Mesenchymal stem cell (in vitro differentiated cells and primary cell): ENCODE measurements at places on chromosomes 3 and 15.

GRCh38 chr15:80501476-80501875, 97.3 kb downstream of the ARNT2 start:
- H3K4me3 ChIP-seq, result no peak overlapping the region
- peaks cover 7% of the 10 kb centered on the region for H3K4me1 ChIP-seq
- DNase-seq, result no peak
- peaks cover 12% of the 10 kb centered on the region for H3K36me3 ChIP-seq

GRCh38 chr3:43176666-43177065, 70.8 kb upstream of the POMGNT2 start:
- H3K36me3 ChIP-seq, result no peaks in the 10 kb centered on the region
- no peak overlapping the region for H3K4me3 ChIP-seq
- H3K27me3 ChIP-seq, result no peaks in the 10 kb centered on the region
- peaks cover 15% of the 10 kb centered on the region for H3K4me1 ChIP-seq
- no peak for DNase-seq

DNA sequence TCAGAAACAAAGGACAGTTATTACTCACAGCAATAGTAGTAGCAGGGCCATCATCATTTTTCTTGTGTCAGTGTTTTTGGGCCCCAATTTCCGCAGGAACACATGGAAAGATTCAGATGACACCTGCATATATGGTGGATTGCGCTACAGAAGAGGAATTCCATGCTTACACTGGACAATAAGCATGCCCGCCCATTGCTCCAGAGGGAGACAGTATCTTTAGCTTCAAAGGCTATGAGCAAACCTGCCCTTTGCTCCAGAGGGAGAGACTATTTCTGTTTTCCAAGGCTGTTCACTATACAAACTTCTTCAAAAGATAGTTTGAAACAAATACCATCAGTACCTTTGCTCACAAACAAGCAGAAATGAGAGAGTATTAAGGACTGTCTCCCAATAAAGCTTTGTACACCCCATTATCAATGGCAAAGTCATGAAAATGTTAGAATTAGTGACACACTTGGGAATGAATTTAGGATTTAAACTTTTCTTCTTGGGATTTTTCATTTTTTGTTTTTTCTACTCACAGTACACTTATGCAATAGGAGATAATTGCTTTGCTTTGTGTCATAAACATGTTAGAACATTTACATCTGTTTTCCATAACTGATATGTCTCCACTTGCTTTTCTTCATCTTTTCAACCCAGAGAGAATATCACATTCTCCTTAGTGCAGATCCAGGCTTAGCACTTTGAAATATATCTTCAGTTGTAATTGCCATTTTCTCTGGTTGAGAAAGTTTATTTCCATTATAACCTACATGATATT, 564.5 kb upstream of the ZNF717 start:
- H3K4me1 ChIP-seq, result peaks cover 2% of the 10 kb centered on the region
- no peaks in the 10 kb centered on the region for H3K36me3 ChIP-seq
- H3K27ac ChIP-seq, result no peak overlapping the region
- H3K4me3 ChIP-seq, result no peak overlapping the region

DNA sequence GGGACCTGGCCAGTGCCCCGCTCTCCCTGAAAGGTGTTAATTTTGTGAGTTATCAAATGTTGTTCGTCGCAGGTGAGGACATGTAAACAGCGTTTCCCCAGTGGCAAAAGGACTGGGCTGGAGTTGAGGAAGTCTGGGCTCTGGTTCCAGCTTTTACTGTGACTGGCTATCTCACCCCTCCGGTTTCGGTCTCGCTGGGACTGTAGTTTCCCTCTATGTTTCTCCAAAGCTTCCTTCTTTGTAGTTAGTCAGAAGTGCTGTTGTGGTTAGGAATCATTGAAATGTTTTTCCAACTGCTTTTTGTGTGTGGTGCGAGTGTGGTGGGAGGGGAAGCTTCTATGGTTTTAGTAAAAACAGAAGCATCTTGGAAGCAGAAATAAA, 990 bp upstream of the CLDN1 start:
- DNase-seq, result no peak
- peaks cover 6% of the 10 kb centered on the region for H3K27me3 ChIP-seq
- H3K4me1 ChIP-seq, result peaks cover 7% of the 10 kb centered on the region
- H3K4me3 ChIP-seq, result peak overlapping the region; percentile 75

- DNase-seq, result peak; percentile 24
- no peaks in the 10 kb centered on the region for H3K4me1 ChIP-seq
- H3K36me3 ChIP-seq, result no peaks in the 10 kb centered on the region
- H3K4me3 ChIP-seq, result no peak overlapping the region
- no peaks in the 10 kb centered on the region for H3K27me3 ChIP-seq
These were observed 67.9 kb downstream of the IQCH start for GRCh38 chr15:67322481-67322880.

DNA sequence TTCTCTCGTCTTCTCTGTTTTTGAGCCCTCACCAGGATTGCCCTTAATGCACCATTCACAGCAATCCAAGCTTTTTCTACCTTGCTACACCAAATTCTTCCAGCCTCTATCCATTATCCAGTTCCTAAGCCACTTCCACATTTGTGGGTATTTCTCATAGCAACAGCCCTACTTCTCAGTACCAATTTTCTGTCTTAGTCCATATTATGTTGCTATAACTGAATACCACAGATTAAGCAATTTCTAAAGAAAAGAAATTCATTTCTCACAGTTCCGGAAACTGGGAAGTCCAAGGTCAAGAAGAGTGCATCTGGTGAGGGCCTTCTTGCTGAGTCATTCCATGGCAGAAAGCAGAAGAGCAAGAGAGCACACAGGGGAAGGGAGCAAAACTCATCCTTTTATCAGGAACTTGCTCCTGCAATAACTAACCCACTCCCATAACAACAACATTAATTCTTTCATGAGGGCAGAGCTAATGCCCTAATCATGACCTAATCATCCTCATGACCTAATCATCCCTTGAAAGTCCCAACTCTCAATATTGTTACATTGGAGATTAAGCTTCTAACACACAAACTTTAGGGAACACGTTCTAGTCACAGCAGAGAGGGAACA, 9.7 kb upstream of the EIF1B start:
- peak overlapping the region; percentile 33 for H3K27ac ChIP-seq
- peak; percentile 89 for DNase-seq
- H3K4me3 ChIP-seq, result peak overlapping the region; percentile 42
- H3K36me3 ChIP-seq, result no peaks in the 10 kb centered on the region

GRCh38 chr3:61226166-61226686, 25.0 kb downstream of the FHIT start:
- H3K36me3 ChIP-seq, result no peaks in the 10 kb centered on the region
- H3K27me3 ChIP-seq, result no peaks in the 10 kb centered on the region
- H3K4me3 ChIP-seq, result no peak overlapping the region
- no peaks in the 10 kb centered on the region for H3K4me1 ChIP-seq

GRCh38 chr3:50806031-50806430, 131.3 kb downstream of the DOCK3 start:
- no peaks in the 10 kb centered on the region for H3K4me1 ChIP-seq
- H3K27me3 ChIP-seq, result no peaks in the 10 kb centered on the region
- no peaks in the 10 kb centered on the region for H3K36me3 ChIP-seq
- no peak overlapping the region for H3K4me3 ChIP-seq

DNA sequence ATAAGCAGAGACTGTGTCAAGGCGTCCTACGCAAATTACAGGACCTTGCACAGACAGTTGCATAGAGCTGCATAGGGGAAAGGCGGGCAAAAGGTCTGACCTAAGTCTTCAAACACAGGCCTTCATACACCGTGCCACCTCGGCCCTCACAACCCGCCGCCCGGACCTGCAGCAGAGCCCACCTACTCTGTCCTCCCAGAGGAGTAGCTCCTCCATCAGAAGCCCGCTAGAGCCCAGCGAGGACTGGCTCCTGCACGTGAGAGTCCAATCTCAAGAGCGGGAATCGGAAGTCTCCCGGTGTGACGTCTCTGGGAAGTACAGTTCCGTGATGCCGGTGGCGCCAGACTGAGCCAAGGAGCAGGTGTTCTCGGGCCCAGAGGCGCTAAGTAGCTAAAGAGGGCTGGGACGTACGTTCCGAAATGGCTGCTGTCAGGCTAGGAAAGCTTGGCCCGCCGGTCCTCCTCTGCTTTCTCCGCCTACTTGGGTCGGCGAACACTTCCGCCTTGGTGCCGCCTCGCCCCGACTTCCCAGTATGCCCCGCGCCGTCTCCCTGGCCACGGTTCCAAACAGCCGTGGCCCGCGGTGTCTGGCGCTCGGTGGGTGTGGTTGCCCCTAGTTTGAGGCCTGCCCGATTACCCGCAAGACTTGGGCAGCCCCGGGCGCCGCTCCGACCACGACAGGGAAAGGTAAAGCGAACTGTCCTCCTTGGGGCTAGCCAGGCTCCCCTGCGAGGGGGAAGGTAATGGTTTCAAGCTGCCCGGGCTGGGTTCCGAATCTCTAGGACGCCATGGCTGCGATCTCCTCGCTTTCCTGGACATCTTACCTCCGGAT, at the start of the genes ASTE1 and NEK11:
Gene ASTE1, minus strand, starts transcription at position 505 of the 831 bp plus-strand sequence. CDS start 1,519 bp downstream, outside the sequence.
Gene NEK11, plus strand, starts transcription at position 557 of the 831 bp plus-strand sequence. CDS start 2,832 bp downstream, outside the sequence.
- H3K27me3 ChIP-seq, result no peaks in the 10 kb centered on the region
- H3K4me3 ChIP-seq, result peak within 1 kb of the TSS; percentile 71
- peak within 1 kb of the TSS; percentile 61 for H3K27ac ChIP-seq
- peak; percentile 91 for DNase-seq
- H3K4me1 ChIP-seq, result no peaks in the 10 kb centered on the region
- H3K36me3 ChIP-seq, result peaks cover 3% of the 10 kb centered on the region

- no peak overlapping the region for H3K27ac ChIP-seq
- peaks cover 37% of the 10 kb centered on the region for H3K4me1 ChIP-seq
- no peaks in the 10 kb centered on the region for H3K27me3 ChIP-seq
- DNase-seq, result peak; percentile 62
- peak overlapping the region; percentile 46 for H3K4me3 ChIP-seq
These were observed 107.7 kb upstream of the RPL32 start for GRCh38 chr3:12948891-12949711.

DNA sequence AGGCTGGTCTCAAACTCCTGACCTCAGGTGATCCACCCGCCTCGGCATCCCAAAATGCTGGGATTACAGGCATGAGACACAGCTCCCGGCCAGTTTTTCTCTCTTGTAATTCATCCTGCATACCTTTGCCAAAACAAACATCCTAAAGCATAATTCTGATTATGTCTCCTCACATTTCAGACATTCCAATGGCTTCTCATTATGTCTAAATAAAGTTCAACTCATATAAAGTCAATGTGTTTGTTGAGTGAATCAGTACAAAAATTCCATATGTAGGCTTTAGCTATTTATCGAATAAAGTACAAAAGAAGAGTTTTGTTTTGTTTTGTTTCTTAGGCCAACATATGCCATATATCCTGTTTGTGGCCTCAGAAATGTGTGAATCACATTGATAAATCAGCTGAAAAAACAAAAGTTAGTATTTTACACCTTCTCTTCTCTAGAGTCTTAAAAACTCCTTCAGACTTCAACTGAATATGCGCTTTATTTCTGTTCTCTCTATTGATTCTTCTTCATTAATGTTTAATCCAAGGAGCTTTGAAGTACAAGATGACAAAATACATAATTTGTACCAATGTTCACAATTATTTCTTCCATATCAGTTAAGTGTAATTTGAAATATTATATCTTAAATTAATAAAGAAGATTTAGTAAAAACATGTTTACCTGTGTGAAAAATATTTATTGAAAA, 165.8 kb downstream of the MECOM start:
- no peaks in the 10 kb centered on the region for H3K4me1 ChIP-seq
- peaks cover 4% of the 10 kb centered on the region for H3K27me3 ChIP-seq
- no peak overlapping the region for H3K4me3 ChIP-seq
- peak overlapping the region; percentile 49 for H3K27ac ChIP-seq
- H3K36me3 ChIP-seq, result no peaks in the 10 kb centered on the region

- H3K27ac ChIP-seq, result no peak overlapping the region
- H3K4me1 ChIP-seq, result peaks cover 9% of the 10 kb centered on the region
- peaks cover 30% of the 10 kb centered on the region for H3K36me3 ChIP-seq
- H3K4me3 ChIP-seq, result peak overlapping the region; percentile 64
These were observed 5.7 kb downstream of the MORF4L1 start for GRCh38 chr15:78878356-78878755.

GRCh38 chr3:8529738-8530525, 28.3 kb downstream of the LMCD1 start:
- H3K4me1 ChIP-seq, result peaks cover 20% of the 10 kb centered on the region
- H3K4me3 ChIP-seq, result no peak overlapping the region
- H3K36me3 ChIP-seq, result peaks cover 12% of the 10 kb centered on the region
- H3K27ac ChIP-seq, result peak overlapping the region; percentile 80

DNA sequence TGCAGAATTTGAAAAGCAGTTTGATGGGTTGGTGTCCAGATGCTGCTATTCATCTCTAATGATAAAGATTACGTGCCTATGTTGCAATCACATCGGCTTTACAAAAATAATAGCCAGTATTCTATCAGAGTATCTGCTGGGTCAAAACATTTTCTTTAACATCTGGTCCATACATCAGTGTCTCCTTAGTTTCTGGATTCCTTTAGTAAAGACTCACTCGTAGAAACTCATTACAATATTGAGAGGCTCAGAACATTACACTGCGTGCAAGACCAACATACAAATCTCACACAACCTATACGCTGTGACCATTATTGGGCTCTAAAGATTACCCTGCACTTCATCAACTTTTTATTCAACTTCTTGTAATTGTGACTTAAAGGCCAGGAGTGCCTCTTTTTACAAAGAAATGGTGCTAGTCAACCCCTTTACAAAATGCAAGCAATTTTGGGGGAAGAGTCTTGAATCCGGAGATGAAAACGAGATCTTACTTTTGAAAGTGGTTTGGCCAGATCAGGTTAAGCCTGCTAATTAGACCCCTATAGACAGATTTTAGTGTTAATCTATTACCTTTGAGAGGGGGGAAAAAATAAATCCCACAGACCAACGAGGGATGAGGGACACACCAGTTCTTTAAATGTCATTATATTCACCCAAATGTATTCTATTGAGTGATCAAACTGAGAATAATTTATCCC, 2.9 kb downstream of the TRA2B start:
- peaks cover under 1% of the 10 kb centered on the region for H3K4me1 ChIP-seq
- H3K27me3 ChIP-seq, result no peaks in the 10 kb centered on the region
- no peak overlapping the region for H3K4me3 ChIP-seq
- H3K27ac ChIP-seq, result no peak overlapping the region
- H3K36me3 ChIP-seq, result peaks cover 12% of the 10 kb centered on the region
- DNase-seq, result no peak

DNA sequence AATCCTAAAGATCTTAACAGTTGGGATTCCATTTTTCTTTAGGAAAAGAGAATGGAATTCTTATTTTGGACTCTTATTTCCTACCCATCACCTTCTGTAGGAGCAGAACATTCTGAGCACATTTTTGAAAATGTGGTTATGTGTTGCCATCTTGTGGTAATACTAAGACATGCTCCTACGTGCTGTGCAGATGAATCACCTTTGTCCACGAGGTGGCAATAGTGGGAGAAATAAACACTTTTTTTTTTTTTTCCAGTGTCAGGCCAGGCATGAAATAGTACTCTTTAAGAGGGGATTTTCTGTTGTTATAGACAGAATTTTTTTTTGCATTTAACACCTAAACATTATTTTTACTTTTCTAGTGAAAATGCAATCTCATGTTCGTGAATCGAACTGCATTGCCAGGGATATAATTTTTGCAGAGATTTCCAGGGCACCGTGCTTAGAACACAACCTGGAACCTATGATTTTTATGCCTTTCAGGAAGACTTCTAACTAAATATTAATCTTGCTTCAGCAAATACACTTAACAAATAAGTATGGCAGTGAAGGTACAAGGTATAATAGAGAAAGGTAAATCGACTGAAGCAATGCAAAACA, 196.6 kb downstream of the GAP43 start:
- H3K4me3 ChIP-seq, result no peak overlapping the region
- H3K27me3 ChIP-seq, result no peaks in the 10 kb centered on the region
- DNase-seq, result peak; percentile 85
- H3K27ac ChIP-seq, result no peak overlapping the region
- H3K36me3 ChIP-seq, result no peaks in the 10 kb centered on the region

- H3K27ac ChIP-seq, result no peak overlapping the region
- no peak for DNase-seq
- H3K36me3 ChIP-seq, result peaks cover 8% of the 10 kb centered on the region
- no peak overlapping the region for H3K4me3 ChIP-seq
- H3K27me3 ChIP-seq, result no peaks in the 10 kb centered on the region
These were observed 49.3 kb upstream of the ABHD10 start for GRCh38 chr3:111929484-111929883.

- H3K27me3 ChIP-seq, result peaks cover 6% of the 10 kb centered on the region
- peak overlapping the region; percentile 64 for H3K27ac ChIP-seq
- peak overlapping the region; percentile 74 for H3K4me3 ChIP-seq
- peak; percentile 48 for DNase-seq
- no peaks in the 10 kb centered on the region for H3K36me3 ChIP-seq
These were observed 811 bp downstream of the C3orf52 start for GRCh38 chr3:112086875-112087524.
